ENCODE measurements at places on chromosomes 11 and 22.

DNA sequence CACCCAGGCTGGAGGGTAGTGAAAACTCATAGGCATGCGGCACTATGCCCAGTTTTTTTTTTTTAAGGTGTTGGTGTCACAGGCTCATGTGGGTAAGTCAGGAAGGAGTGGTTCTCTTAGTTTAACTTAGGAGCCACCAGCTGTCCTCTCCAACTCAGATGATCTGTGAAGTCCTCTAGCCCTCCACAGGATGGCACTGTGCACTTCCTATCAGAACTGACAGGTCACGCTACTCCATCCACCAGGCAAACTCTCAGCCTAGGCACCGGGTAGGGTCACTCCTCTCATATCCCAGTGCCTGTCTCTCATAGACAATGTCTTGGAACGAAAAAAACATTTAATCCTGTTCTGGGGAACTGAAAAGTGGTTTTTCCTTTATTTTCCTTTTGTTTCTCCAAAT lies 16.5 kb downstream of the NAP1L4 start:
- DNase-seq: no peak

DNA sequence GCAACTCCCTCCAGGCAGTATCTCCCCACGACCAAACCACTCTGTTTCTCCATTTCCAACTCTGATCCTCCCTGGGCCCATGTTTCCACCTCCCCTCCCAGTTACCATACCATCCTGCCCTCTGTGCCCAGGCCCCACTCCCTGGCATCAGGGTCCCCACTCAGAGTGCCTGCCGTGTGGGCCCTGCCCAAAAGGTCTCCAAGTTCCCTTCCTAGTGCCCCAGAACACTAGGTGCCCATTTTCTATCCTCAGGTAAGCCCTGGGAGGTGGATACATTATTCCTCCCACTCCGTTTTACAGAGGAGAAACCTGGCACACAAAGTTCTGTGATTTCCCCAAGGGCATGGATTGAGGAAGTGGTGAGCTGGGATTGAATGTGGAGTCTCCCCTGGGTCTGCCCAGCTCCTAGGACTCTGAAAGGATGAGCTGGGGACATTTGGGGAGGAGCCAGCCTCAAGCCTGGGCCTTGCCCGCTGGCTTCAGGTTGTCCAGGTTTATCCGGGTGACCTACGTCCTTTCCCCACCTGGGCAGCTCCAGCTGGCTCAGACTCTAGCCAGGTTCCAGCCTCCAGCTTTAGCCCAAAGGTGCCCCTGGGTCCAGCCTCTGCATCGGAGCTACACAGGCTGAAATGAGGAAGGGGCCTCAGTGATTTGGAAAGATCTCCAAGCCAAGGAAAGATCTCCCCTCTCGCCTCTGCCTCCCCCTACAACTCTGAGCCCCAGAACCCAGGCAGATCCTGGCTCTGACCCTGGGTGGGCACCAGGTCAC lies 2.2 kb upstream of the GSTT4 start:
- DNase-seq: no peak

GRCh38 chr22:24205438-24206195 lies 24.3 kb downstream of the SUSD2 start:
- no peak for DNase-seq

GRCh38 chr11:66912361-66912760 lies 45.8 kb downstream of the PC start:
- no peak for DNase-seq

DNA sequence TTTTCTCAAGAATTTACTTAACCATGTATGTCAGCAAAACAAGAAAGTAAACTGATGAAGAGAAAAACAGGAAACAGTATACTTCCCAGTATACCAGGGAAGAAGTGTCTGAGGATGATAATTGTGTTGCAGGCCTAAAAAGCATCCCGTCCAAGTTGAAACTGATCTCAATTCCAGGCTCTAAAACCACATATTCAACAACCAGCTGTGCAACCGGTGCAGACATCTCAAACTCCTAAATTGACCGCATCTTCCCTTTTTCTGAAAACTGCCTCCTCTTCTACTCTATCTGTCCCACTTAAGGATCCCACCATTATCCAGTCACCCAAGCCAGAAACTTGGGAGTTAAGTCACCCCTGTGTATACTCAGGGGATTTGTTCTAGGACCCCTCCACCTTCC lies 47.2 kb downstream of the CCDC83 start:
- no peak for DNase-seq

All from NCI-H2029 (cell line).